ENCODE measurements at places on chromosomes 7 and 10.

DNA sequence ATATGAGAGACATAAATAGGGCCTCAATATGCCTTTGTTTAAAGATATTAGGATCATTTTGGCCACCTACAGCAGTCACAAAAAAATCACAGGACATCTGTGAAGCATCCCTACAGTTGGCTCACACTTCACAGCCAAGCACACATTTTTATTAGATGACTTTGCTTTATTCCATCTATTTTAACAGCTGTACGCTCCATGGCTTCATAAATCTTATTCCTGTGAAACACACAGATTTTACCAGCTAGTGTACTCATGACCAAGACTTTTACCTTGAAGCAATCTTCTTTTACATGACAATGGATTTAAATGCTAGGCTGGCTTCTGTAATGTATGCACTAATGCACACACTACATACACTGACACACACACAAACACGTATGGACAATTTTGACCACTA, 254.8 kb upstream of the PITRM1 start:
- no peak for DNase-seq

DNA sequence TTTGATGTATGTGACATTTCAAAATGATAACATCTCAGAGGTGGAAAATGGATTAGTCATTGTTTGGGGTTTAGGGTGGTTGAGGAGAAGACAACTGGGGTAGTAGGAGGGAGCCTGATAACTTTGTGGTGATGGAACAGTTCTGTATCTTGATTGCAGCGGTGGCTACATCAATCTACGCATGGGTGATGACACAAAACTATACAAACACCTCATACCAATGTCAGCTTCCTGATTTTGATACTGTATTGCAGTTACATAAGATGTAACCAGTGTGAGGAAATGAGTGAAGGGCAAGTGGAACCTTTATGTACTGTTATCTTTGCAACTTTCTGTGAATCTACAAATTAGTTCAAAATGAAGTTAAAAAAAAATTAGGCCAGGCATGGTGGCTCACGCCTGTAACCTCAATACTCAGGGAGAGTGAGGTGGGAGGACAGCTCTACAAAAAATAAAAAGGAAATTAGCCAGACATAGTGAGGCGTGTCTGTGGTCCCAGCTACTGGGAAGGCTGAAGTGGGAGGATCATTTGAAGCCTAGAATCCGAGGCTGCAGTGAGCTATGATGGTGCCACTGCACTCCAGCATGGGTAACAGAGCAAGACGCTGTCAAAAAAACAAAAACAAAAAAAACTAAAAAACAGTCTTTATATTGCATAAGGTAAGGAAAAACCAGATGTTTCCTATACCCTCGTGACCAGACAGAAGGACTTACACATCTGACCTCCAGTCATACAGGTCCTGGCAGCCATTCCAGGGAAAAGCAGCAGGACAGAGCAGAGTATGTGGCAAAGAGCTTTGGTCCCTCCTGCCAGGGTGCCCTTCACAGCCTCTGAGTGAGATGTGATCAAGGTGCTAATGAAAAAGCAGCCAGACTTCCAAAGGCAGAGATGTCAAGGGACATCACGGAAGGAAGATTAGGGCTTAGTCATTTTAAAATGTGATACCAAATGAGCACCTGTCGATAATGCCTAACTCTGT, 50.8 kb downstream of the CYTH3 start:
- DNase-seq: peak; percentile 86

DNA sequence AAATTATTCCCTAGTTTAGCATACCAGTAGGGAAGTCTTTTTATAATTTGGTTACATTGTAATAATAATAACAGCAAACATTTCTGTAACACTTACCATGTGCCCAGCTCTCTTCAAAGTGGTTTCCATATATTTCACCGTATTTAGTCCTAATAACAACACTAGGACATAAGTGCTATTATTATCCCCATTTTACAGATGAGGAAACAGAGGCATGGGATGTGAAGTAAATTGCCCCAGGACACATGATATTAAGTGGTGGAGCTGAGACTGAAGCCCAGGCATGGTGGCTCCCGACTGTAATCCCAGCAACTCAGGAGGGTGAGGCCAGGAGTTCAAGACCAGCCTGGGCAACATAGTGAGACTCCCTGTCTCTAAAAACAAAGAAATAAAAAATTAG, 5.1 kb downstream of the PHYH start:
- DNase-seq: no peak

GRCh38 chr7:44738051-44738723, 10.5 kb upstream of the ZMIZ2 start:
- DNase-seq: peak; percentile 47

- DNase-seq: no peak
Observed at GRCh38 chr10:95394161-95394880, 103.5 kb upstream of the PDLIM1 start.

DNA sequence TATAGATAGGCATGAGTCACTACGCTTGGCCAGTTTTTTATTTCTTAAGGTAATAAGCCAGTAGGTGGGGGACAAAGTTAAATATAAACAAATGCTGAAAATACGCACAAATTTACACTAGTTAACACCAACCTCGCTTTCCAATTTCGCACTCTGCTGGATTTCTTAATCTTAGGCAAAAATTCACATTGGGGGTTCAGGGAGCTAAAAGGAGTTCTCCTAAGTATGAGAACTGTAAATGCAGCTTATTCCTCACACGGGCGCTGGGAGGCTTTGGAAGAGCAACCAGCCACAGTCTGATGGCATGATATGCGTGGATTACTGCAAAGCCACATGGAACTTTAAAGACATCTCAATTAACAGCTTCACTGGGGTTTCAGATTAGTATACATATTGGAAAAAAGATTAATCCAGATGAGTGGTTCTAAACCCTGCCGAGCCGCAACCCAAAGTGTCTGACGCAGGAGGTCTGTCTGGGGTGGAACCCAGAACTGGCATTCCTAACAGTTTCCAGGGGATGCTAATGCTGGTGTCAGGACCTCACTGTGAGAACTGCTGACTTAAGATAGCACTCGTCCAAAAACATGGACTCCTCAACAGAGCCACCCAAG, 16.2 kb downstream of the TNS3 start:
- DNase-seq: no peak

- DNase-seq: no peak
Observed at GRCh38 chr7:138433583-138434443, 26.2 kb upstream of the TRIM24 start.

- no peak for DNase-seq
Observed at GRCh38 chr10:71656220-71656619, 63.4 kb downstream of the C10orf105 start.

GRCh38 chr10:78630944-78631838, 437.6 kb upstream of the ZMIZ1 start:
- DNase-seq: no peak

DNA sequence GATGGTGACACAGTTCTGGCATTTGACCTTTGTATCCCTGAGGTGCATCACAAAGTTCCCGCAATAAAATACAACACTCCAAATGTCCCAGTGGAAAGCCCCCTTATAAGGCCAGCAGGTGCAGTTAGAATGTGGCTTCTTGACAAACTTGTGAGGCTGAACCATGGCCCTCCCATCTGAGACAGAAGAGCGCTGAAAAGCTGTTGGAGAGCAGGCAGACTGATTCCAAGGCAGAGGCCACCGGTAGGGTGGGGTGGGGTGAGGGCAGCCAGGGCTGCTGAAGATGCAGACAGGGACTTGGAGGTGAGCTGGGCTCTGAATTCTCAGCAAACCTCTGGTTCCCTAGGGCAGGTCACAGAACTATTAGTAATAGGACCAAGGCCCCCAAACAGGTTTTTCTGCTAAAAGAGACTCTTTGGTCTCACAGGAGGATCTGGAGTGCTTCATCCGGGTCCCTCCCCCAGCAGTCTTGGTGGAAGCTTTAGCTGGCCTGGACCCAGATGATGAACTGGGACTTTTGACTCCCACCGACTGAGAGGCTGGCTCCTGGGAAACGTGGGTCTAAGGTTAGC, 15.6 kb upstream of the CHST3 start:
- no peak for DNase-seq

GRCh38 chr10:50416181-50416824, 165.0 kb upstream of the ASAH2 start:
- peak; percentile 14 for DNase-seq

DNA sequence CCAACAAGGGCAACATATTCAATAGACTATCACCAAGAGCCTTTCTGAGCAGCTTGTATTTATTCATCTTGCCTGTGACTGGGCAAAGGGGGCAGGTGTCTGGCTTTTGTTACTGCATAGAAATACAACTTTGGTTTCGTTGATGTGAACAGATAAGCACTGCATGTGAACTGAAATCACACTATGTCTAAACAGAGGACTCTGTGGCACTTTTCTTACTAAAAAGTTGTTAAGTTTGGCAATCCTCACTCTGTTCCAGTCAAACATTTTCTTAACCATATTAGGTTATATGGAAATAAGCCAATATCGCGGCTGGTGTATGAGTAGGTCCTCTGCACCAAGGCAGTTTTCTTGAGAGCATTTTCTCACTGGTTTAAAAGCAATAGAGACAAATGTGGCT, 48.5 kb downstream of the CALD1 start:
- no peak for DNase-seq

- no peak for DNase-seq
Observed at GRCh38 chr7:117827862-117828261, 45.4 kb downstream of the CTTNBP2 start.

DNA sequence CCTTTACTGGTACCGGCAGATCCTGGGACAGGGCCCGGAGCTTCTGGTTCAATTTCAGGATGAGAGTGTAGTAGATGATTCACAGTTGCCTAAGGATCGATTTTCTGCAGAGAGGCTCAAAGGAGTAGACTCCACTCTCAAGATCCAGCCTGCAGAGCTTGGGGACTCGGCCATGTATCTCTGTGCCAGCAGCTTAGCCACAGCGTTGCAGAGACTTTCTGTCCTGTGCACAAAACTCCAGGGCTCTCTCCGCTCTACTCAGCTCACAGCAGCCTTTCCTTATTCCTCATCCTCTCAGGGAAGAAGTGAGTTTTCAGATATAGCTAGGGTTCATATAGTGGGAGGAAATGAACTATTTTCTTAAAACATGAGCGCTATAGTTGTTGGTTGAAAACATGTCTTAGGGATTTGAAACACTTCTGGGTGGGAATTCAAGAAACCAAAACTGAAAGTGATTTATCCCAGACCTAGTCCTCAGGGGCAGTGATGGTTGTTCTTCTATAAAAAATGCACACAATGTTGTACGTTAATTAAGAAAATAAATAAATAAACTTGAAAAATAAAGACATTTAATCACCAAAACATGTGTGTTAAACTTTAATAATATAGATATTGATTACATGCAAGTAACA, 150.2 kb upstream of the PRSS58 start:
- no peak for DNase-seq

DNA sequence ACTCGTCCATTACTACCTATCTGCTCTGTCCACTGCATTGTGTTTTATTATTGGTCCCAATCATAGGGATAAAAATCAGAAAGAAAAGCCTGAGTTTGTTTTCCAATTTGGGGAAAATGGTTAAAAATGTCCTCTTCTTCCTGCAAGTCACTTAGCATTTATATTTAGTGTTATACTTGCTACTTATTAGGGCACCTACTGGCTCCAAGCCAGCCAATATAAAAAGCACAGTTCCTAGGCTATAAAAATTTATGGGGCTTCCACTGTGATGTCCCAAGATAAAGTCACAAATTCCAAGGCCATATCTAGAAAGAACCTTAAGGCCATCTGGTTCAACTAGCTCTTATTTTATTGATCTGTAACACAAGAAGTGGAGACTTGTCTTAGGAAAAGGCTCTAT, 3.2 kb downstream of the SLC35B4 start:
- no peak for DNase-seq

DNA sequence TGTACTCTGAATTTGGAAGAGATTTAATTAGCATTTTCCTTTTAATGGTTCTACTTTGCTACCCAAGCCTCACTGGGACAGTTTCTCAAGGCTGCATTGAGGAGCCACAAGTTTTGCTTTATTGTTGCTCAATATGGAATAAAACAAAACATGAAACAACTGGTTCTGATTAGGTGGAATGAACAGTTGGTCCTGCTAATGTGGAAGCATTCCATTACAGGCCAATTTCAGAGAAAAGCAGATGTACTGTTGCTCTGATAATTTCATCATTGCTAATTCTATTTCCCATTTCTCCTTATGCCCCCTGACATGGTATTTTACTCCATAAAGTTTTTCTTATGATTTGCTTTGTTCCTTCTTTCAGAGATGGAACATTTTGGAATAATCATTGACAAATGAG, 66.0 kb upstream of the PAPSS2 start:
- no peak for DNase-seq

DNA sequence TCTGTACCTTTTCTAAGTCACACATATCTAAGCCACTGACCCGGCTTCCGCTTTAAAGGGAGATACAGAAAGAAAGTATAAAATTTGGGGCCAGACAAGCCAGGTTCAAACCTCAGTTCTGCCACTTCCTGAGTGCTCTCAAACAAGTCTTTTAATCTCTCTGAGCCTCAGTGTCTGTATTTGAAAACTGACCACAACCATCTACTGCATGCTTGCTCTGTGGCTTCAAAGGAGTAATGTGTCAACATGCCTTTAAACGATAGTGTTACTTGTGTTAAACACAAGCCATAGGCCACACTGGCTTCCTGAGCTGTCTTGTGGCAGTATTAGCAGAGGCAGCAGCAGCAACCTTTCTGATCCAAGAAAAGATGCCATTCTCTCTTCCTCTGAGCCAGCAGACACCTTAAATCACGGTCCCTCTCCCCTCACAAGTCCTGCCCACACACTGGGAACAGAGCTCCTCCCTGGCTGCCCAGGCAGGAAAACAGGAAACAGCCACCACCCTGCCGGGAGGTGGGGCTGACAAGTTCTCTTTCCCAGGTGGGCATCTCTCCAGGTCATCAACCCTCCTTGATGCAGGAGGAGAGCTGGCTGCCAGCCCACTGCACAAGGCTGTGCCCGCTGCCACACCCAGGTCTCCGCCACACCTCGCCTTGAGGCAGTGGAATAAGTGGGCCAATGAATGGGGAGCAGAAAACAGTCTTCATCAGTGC, 10.7 kb downstream of the HIP1 start:
- DNase-seq: peak; percentile 60

DNA sequence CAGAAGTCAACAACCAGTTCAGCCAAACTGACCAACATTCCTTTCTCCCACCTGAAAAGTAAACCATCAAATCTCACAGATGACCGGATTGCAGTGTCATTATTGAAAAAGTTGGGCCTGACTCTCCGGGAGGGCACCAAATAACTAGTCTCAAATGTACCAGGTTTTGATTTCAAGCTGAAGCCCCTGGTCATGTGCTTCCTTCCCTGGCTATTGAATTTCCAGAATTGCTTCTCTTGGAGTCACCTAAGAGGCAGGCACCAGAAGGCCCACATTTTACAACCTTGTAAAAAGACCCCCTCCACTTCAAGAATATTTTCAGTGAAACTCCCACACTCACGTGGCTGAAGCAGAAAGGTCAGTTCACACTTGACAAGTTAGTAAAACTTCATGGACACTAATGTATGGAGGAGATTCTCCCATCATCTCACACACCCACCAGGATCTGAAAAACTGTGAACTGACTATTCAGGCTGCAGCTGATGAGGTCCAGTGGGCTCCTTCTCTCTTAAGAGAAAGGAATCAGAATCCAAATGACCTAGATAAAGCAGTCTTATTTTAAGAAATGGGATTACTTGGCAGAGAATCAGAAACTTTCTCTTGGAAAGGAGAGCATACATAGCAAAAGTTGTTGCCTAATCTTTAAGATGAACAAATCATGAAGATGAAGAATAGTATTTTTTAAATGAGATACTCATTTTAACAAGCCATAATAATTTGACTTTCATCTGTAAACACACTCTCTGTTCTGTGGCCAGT, 53.6 kb downstream of the DLD start:
- no peak for DNase-seq

GRCh38 chr7:8762803-8763202, 329.4 kb downstream of the NXPH1 start:
- DNase-seq: no peak
